Activated effector memory CD4-positive, alpha-beta T cell treated with anti-CD3 and anti-CD28 coated beads, Interleukin-2, amount 50 U/mL, for 16 hours (primary cell): ENCODE measurements at places on chromosomes 6 and 20.

DNA sequence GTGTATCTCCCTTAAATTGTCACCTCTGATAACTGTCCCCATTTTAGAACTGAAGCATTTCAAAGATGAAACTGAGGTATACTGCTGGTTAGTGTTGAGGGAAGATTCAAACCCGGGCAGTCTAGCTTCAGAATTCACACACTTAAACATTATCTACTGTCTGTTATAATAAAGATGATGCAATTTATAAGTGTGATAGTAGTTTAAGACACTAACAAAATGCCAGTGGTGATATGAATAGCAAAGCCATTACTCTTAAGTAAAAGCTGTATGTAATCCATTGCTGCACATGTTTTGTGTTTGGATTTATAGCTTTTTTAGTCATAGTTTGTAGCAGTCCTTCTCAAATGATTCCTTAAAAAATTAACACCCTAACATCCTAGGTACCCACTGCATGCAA lies 19.8 kb downstream of the USP45 start:
- DNase-seq = no peak

DNA sequence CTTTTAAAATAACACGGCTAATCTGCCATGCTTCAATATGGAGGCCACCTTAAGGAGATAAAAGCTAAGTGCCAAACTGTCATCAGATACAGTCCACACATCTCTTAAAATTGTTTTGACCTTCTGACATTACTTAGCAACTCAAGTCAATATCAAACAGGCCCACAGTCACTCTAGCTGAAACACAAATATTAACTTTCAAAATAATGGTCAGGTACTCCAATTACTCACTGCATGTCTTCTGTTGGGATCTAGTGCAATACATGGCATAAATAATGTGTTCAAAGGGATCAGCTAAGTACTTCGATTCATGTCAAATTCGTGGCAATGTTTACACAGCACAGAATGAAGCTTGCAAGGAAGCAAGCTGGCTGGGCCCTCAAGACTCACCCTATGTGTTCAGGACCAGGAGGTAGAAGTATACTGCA lies 133.9 kb upstream of the BEND6 start:
- no peak for DNase-seq

DNA sequence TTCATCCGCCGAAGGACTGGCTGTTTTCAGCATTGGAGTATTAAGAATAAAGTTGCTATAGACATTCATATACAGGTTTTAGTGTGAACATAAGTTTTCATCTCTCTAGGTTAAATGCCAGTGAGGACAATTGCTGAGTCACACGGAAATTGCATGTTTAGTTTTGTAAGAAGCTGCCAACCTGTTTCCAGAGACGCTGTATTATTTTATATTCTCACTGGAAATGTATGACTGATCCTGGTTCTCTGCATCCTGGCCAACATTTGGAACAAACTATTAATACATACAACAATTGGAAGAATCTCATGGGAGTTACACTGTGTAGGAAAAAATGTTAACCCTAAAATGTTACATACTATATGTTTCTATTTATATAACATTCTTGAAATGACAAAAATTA lies 16.7 kb upstream of the TGM6 start:
- no peak for DNase-seq

DNA sequence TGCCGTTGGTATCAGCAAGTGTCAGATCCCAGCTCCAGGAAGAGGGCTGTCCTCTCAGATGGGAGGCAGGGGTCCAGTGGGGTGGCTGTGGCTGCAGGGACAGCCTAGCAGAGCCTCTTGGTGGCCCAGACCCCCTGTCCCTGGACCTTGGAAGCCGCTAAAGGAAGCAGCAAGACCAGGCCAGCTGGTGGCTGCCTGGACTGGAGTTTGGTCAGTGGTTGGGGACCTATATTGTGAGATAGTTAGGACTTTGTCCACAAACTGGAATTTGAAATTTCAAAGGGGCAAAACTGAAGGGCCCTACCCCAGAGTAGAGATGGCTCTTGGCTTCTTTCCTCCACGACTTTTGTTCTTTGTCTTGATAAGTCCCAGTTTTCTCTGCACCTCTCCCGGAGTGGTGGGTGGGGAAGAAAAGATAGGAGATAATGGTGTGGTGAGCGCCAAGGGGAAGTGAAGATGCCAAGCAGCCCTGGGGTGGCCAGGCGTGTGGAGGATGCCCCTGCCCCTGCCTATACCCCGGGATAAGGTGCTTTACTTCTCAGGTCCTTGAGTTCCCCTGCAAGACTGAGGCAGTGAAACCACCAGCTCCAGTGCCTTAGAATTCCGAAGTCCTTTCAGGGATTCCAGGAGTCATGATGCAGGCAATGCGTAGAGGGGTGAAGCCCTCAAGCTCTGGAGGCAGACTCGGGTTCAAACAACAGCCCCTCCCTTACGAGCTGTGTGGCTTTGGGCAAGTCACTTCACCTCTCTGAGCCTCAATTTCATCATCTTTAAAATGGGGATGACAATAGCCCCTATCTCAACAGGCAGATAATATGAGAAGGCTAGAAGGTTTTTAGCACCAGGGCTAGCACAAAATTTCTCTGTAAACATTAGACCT lies 40.2 kb downstream of the HNF4A start:
- DNase-seq = no peak

- no peak for DNase-seq
Measured at GRCh38 chr6:121826156-121826810, 390.8 kb downstream of the GJA1 start.

DNA sequence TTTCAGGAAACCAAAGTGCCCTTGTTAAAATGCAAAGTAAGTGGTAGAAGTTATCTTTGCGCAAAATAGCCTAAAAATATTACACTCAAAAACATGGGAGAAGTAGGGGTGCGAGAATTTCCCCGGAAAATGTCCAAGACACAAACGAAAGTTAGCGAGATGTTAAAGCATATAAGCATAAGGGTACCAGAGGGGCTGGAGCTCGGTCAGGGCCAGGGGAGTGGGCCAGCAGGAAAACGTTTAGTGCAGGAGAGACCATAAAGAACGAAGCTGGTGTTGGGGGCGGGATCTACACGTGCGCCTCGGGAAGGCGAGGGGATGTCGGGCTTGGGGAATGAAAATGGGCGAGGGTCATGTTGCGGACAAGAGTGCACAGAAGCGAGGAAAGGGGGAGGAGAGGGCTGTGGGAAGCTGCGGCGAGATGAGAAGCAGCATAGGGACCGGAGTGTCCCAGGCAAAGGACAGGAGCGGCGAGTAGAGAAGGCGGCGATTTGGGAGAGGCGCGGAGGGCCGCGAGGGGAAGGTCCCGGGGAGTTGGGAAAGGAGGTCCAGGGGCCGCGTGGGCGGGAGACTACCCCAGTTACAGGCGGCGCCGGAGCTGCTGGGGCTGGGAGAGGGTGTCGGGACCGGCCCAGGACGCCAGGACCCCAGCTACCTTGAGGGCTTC lies 600 bp downstream of the XPO5 start:
- DNase-seq = no peak

GRCh38 chr6:89921691-89922090 lies 27.4 kb downstream of the GJA10 start:
- DNase-seq = no peak

DNA sequence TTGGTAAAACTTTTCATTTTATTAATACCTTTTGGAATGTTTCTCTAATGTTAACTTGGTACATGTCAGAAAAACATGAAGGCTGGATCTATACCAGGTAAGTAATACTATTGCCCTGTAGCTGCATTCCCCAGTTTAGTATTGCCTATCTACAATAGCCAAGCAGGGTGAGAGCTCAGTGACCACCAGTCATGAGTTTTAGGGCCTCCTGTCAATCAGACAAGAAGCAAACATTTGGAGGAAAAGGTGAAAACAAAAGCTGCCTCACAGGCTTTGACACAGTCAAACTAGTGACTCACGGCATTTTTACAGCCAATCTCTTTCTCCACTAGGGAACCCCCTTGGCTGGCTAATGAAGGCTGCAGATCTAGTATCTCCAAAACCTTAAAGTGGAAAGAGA lies 9.5 kb upstream of the CDC5L start:
- no peak for DNase-seq

- DNase-seq = no peak
Measured at GRCh38 chr6:20712011-20712410, 177.8 kb downstream of the CDKAL1 start.

GRCh38 chr6:2866171-2866846 lies 24.6 kb upstream of the SERPINB1 start:
- DNase-seq = no peak

DNA sequence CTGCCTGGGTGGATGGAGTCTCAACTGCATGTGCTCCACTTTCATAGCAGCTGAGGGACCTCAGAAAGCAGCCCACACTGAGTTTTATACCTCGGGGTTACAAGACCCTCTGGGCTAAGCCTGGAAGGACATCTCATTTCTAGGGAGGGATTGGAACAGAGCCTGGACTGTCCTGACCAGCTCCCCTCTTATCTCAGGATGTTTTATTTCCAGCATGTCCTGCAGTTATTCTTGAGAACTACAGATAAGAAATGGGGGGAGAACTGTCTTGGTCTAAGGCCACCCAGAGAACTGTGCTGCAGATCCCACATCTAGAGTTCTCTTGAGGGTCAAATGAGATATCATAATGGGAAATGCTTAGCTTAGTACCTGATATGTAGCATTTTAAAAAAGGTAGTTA lies 97.3 kb upstream of the CHD6 start:
- DNase-seq = no peak

GRCh38 chr6:157755746-157756411 lies 67.2 kb upstream of the SNX9 start:
- DNase-seq = peak; percentile 86

- no peak for DNase-seq
Measured at GRCh38 chr6:34073540-34073939, 72.3 kb downstream of the GRM4 start.

DNA sequence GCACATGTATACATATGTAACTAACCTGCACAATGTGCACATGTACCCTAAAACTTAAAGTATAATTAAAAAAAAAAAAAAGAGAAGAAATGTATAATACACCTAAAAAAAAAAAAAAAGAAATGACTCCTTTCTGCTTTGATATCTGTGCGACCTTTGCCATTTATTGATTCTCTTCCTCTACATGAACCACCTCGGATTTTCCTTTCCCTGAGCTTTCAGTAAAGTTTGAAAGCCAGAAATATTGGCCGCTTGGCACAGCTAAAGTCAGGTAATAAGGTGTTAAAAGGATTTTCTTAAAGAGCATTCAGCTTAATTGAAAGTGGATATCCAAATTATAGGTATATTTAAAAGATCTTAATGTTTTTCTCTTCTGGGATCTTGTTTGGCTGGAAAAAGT lies 12.6 kb upstream of the ASCC3 start:
- DNase-seq = no peak

- DNase-seq = no peak
Measured at GRCh38 chr6:6840831-6841291, 252.3 kb downstream of the LY86 start.

GRCh38 chr20:19840111-19840710 lies 82.2 kb downstream of the RIN2 start:
- DNase-seq = no peak
